ENCODE measurements at places on chromosomes 2 and 18. TPM values are rescaled to one million over a fixed set of nuclear protein-coding genes. Genes with fewer than 3 reads are reported as not detected.

The RBM44 gene
- 1.0 TPM for total RNA-seq

DNA sequence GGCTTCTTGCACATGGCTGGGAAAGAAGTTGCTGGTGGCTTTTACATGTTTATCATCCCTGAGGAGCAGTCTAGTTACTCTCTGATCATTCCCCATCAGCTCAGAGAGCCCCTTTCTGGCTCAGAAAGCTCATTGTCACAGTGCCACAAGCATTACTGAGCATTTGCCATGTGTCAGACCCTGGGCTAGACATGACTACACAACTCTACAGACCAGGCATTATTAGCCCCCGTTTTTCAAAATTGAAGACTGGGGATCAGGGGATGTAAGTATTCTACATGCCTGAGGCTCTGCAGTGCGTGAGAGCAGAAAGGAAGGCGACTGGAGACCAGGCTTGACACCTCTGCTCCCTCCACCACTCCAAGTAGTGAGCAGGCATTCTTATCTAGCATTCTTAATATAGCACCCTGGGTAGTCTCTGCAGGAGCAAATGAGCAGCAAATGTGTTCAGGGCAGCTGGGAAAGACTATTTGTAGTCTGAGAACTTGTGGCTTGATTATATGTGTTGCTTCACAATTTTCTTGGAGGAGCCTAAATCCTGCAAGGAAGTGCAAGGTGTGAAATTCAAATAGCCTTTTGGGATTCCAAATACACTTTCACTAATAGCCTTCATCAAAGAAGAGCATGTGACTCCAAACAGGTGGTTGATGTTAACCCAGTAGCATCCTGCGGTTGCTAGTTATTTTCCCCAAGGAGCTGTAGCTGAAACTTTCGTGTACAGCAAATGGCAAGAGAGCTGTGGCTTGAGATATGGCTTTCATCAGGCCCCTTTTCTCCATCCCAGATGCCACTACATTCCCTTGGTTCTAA, 143.2 kb downstream of the DDX1 start:
- DNase-seq = no peak

The RIF1 gene
- total RNA-seq = 72.1 TPM

DNA sequence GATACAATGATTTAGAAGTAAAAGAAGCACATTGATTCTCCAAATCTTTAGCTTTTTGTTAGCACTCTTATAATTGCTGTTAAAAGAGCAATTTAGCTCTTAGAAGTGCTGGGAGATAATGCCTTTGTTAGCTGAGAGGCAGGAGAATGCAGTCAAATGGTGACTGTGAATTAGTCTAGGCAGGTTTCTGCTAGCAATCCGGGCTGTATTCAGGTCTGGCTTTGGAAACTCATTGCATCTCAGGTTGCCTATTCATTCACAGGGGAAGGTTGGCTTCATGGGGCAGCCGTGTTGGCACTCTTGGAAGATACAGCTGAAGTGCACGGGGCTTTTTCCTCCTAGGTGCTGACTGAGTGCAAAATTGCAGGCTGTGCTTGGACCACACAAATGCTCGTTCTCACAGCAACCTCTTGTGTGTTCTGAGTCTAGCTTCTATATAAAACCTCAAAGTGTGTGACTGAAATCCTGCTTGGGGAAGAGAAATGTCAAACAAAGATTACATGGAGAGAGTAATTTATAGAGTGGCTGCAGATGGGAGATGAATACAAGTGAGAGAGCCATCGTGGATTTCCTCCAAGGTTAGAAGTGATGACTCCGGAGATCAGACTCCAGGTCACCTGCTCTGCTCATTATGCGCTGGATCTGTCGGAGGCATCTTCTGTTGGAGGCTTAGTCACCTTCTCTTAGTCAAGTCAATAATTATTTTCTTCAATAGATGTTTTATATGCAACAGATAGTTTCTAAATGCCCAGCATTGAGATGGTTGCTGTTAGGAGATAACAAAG, 167.8 kb downstream of the PMAIP1 start:
- no peak for DNase-seq

The DNAJC5G gene
- not detected for total RNA-seq

The MARCHF4 gene
- total RNA-seq = not detected

DNA sequence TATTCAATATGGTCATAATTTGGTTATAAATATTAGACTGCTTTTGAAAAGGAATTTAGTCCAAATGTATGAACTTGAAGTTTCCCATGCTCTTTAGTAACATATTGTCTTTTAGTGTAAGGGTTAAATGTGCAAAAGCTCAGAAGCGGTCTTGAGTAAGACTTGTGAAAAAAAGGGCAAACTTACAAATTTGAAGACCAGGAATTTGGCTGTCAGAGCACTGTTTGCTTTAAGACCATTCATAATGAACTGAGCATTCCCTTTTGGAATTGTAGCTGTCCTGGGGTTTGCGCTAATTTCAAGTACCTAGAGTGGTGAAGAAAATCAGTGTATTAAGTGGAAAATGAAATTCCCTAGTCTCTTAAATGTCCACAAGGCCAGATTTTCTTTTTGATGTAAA, 6.9 kb upstream of the ZEB2 start:
- no peak for DNase-seq

The PRADC1 gene
- total RNA-seq = 11.4 TPM

GRCh38 chr2:208096080-208096479, 28.2 kb downstream of the CRYGD start:
- DNase-seq = no peak

DNA sequence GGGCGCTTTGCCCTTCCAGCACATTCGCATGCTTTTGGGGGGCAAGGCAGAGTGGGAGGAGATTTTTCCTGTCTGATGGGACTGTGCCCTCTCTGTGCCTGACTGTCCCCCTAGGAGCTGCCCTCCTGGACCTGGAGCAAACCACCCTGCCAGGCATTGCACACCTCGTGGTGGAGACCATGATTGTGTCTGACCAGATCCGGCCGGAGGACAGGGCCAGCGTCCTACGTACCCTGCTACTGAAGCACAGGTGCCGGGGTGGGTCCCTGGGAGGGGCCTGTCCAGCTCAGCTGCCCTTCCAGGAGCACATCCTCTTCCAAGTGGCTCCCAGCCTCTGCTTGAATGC, 5.3 kb downstream of the SLC4A3 start:
- no peak for DNase-seq

The CRYGD gene
- not detected for total RNA-seq

- DNase-seq = no peak
Measured at GRCh38 chr2:147865560-147865959, 20.7 kb downstream of the ACVR2A start.

The MYO3B gene
- 13.7 TPM for total RNA-seq

DNA sequence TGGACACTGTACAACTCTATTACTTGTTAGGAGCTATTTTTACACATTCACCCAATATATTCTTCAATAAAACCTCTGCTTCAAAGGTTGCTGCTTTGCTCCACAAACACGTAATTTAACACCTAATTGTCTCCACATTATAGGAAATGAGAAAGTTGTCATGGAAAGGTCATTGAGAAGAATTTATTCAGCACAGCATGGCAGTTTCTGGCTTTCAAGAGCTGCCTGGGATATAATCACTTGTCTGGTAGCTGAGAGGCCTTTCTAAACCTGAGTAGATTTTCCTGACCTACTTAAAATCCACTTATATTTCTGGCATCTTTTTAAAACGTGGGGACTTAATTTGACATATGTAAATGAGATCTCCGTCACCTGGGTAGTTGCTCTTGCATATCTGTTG, 216.1 kb downstream of the ZNF804A start:
- no peak for DNase-seq

- no peak for DNase-seq
Measured at GRCh38 chr2:235749121-235749770, 255.4 kb downstream of the AGAP1 start.

DNA sequence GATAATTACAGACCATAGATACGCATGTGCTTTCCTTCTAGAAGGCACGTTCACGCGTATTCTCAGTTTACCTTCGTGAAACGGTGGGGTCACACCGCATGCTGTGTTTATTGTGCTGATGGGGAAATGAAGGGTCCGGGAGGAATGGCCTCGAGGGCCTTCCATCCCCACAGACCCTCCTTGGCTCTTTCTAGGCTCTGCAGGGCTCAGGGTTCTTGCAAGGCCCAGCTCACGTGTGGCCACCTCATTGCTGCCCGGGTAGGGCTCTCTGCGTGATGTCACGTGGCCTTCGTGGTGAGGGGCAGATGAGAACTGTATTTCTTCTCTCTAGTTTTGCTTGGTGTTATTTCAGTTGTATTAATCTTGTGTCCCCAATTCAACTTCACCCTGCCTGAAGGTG, 133.5 kb upstream of the ALKAL2 start:
- no peak for DNase-seq

GRCh38 chr2:125310657-125311364, 1285.7 kb downstream of the CNTNAP5 start:
- DNase-seq = no peak

DNA sequence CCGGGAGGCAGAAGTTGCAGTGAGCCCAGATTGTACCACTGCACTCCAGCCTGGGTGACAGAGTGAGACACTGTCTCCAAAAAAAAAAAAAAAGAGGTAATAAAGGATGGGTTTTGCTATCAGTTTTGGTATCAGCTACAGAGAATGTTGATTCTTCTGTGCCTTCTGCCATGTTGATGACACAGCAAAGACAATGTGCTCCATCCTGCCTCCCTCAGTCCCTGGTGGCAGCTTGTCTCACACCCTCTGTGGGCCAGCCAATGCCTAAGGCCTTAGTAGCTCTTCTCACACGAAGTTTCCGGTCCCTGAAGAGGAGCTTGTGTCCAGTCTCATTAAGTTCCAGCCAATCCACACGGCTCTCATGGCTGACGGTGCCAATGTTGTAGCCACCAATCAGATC, 17.6 kb downstream of the IFT172 start:
- no peak for DNase-seq

DNA sequence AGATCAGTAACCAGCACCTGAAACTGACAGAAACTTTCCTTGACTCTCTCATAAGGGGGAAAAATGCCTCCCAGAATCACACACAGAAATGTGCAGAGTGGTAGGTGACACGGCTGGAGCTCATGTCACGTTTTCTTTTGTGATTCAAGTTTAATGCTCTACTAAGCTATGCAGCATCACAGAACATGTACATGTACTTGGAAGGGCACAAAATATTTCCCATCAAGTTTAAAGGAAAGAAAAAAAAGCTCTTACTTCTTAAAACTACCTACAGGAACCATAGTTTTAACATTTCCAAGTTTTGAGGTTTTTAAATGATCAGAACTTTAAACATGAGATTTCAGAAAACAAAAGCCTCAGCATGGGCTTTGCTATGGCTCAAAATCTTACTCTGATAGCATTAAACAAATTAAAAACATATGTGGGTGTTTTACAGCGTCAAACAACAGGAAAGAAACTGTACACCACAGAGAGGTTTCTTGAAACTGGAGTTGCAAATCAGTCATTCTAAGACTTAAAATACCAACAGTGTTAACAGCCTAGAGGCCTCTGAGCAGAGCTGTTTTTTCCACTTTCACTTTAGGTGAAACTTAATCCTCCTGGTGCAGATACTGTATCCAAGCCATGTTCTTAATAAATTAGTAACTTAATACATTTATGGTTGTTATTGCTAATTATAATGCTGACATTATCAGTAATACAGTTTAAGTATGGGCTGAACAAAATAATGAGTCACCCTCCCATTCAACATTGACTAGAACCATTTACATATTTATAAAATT, 30.1 kb downstream of the MBP start:
- no peak for DNase-seq

The OSR1 gene
- not detected for total RNA-seq

The ASPRV1 gene
- 1.0 TPM for total RNA-seq

DNA sequence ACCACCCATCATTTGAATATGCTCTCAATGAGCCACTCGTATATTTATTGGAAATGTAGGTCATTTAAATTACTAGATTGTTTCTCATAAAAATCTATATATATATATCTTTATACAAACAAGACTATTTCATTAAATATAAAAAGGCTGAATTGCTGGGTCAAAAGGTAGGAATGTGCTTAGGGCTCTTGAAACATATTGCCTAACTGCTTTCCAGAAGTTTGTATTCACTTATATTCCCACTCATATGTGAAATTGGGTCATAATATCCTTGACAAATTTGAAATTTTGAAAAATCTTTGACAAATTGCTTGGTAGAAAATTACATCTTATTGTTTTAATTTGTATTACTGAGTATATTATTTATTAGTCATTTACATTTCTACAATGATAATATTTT, 999.8 kb upstream of the CDH2 start:
- DNase-seq = no peak

- no peak for DNase-seq
Measured at GRCh38 chr2:72131371-72131891, 16.2 kb downstream of the CYP26B1 start.

The WDR54 gene
- total RNA-seq = 76.7 TPM

DNA sequence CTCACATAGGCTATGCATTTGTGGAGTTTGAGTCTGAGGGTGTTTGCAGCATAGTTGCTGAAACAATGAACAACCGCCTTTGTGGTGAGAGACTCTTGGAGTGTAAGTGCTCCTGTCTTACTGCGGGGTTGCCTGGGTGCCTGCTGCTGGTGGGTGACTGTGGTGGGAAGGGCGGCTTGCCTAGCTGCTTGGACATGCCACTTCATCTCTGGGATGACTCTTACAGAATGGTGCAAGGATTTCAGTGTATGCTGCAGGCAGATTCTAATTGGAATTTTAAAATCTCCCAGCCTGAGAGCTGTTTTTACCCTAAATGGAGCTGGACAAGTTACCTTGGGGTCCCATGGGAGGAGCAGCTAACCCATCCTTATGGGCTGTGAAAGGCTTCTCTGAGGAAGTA, 50.1 kb downstream of the CYP27C1 start:
- no peak for DNase-seq

The C2orf66 gene
- 0.25 TPM for total RNA-seq

- DNase-seq = no peak
Measured at GRCh38 chr2:63506320-63506719, 82.0 kb downstream of the WDPCP start.

DNA sequence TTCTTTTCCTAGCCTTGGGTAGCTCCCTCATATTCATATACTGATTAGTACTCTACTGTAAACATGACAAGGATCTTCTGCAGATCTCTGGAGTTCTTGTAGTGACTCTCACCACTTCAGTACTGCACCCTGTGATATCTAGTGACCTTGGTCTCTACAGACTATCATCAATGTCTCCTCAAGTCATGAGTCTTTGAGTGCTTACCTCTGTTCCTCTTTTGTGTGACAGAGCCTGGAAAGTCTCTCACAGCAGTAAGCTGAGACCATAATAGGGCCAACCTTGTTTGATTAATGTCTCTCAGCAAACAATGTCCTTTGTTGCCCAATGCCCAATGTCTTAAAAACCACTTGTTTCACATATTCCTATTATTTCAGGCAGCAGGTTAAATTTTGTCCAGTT, 34.2 kb upstream of the BAZ2B start:
- DNase-seq = no peak

DNA sequence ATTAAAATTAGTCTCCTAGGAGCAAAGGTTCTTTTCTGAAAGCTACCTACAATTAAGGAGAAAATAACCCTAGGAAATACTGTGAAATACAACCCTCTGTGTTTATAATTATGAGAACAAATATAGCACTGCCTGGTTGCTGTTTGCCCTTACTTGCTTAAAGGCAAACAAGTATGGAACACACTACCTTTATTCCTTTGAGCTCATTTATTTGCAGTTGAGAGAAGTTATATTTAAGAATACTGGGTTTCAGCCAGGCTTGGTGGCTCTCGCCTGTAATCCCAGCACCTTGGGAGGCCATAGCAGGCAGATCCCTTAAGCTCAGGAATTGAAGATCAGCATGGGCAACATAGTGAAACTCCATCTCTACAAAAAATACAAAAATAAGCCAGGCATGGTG, 23.1 kb upstream of the IAH1 start:
- DNase-seq = no peak

The UGT1A10 gene
- total RNA-seq = not detected

GRCh38 chr2:225030203-225030602, 12.1 kb downstream of the DOCK10 start:
- peak; percentile 36 for DNase-seq

- no peak for DNase-seq
Measured at GRCh38 chr18:55501579-55501978, 86.4 kb downstream of the TCF4 start.
